ENCODE measurements at places on chromosomes 6 and 20. TPM values are rescaled to one million over a fixed set of nuclear protein-coding genes. Genes with fewer than 3 reads are reported as not detected.

- no peak for DNase-seq
Observed at GRCh38 chr6:162671580-162672165, 55.9 kb downstream of the PRKN start.

Gene COX7A2
- total RNA-seq: 403 TPM

DNA sequence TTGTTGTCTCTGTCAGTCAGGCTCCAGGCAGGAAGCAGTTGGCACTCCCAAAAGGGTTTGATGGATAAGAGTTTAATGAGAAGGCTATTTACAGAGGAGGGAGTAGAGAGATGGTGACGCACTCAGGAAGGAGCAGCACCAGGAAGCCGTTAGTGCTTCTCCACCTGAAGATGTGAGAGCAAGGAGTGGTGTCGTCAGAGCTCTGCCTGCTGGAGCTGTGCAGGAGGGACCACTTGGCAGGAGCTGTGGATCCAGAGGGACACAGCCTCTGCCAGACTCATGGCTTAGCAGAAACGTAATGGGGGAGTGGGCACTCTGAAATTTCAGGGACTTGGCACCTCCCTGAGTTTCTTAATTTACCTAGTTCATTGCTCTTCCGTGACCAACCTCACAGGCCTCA is 16.8 kb downstream of the DAAM2 start:
- DNase-seq: no peak

Gene TAAR6
- not detected for total RNA-seq

Gene PRSS16
- 13.3 TPM for total RNA-seq

- no peak for DNase-seq
Observed at GRCh38 chr6:159939591-159940016, 29.3 kb upstream of the IGF2R start.

DNA sequence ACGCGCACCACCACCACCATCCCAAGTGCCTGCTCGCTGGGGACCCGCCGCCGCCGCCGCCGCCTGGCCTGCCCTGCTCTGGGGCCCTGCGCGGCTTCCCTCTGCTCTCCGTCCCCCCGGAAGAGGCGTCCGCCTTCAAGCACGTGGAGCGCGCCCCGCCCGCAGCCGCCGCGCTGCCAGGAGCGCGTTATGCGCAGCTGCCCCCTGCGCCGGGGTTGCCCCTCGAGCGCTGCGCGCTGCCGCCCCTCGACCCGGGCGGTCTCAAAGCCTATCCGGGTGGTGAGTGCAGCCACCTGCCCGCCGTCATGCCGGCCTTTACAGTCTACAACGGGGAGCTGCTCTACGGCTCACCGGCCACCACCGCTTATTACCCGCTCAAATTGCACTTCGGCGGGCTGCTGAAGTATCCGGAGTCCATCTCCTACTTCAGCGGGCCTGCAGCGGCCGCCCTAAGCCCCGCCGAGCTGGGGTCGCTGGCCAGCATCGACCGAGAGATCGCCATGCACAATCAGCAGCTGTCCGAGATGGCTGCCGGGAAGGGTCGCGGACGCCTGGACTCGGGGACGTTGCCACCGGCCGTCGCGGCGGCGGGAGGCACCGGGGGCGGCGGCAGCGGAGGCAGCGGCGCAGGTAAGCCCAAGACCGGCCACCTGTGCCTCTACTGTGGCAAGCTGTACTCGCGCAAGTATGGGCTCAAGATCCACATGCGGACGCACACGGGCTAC is 7.2 kb downstream of the PRDM13 start:
- peak; percentile 16 for DNase-seq

DNA sequence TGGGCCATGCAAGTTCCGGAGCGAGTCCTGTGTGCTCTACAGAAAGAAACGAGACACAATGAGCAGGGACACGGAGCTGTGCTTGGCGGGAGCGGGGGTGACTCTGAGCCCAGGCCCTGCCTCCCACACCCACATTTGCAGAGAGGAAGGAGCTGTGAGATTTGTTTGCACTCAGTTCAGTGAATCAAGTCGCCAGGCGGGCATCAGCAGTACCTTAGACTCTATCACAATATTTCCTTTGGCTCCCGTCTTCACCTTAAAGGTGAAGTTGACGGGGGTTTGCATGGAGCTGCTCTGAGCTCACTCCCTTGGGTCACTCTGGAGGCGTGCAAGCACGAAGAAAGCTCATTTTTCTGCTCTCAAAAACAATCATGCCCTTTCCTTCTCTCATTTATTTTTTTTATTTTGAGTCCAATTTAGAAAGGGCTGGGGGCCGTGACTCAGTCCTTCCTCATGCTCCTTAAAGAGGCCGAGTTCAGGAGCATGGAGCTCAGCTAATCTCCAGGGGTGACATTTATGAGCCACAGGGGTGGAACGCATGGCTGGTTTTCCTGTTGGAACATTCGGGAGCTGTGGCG is 188.2 kb downstream of the NFATC2 start:
- no peak for DNase-seq

- DNase-seq: no peak
Observed at GRCh38 chr20:4524307-4524706, 197.4 kb upstream of the PRND start.

Gene PTCRA
- total RNA-seq: 0.91 TPM

DNA sequence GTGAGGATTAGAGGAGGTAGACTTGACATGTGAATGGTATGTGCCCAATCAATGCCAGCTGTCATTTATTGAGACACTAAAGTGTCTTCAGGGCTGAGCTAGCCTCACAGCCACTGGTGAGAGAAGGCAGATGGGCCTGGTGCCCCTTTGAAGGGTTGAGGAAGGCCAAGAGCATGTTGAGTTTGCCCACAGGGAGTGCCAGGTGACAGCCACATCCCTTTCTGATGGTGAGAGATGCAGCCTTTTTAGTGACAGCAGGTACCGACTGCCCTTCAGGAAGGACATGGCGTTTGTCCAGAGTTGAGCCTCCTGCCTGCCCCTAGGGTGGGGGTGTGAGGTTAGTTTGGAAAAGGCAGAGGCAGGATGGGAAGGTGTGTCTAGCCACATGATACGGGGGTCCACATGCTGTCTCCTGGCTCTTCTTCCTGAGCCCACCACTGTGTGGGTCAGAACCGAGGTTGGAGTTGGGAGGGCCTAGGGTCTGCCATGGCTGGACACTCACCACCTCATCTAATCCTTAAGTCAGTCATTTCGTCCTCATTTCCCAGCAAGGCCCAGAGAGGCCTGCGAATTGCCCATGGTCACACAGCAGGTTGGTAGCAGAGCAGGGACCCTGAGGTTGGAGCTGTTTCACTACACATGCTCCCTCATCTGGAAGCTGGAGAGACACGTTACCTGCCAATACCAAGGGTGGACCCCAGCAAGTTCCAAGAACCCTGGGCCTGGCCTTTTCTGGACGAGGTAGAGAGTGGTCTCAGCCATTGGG is 32.5 kb downstream of the SPDEF start:
- DNase-seq: no peak

DNA sequence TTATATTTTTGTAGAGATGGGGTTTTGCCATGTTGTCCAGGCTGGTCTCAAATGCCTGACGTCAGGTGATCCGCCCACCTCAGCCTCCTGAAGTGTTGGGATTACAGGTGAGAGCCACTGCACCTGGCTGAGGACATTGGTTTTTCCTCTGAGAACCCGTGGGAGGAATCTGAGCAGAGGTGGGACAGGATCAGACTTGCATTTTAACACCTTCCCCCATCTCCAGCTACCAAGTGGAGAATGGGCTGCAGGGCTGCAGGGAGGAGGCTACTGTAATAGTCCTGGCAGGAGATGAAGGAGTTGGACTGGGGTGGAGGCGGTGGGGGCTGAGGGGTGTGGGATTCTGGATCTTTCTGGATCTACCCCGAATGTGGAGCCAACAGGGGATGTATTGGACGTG is 24.5 kb downstream of the FAM110A start:
- no peak for DNase-seq

Gene LINC00237
- not detected for total RNA-seq

Gene GINS1
- 29.9 TPM for total RNA-seq

- DNase-seq: no peak
Observed at GRCh38 chr6:145668844-145669243, 66.5 kb downstream of the EPM2A start.

Gene ZNF334
- not detected for total RNA-seq
